T-cell (primary cell): ENCODE measurements at places on chromosomes 13 and 19.

GRCh38 chr13:99948411-99948810 is 23.2 kb downstream of the ZIC5 start:
- DNase-seq, result no peak

DNA sequence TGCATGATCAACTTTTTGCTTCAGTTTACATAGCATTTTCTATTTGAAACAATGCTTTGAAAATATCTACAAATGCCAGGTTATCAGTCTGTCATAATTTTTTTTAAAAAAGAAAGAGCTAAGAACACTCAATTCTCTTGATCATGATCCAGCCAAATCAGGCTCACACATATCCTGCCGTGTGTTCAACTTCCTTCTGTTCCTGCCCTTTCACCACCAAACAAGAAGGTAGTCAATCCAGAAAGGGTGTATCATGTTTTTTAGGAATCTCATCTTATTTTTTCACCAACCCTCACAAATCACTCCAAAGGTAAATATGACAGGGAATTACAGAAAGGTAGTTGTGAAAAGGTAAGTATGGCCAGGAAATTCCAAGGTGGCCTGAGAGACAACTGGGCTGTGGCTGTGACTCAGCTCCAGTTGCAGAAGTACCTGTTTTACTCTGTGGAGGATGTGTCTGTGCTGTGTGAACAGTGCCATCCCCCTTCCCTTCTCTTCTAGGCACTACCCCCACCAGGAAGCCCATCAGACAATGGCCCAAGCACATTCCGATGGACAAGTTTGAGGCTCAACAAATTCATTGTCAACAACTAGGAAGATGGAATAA is 138.8 kb upstream of the GJB6 start:
- DNase-seq, result no peak

- DNase-seq, result no peak
Observed at GRCh38 chr19:18401580-18402112, 4.2 kb upstream of the LRRC25 start.

GRCh38 chr19:37845932-37846331 is 60.5 kb downstream of the WDR87 start:
- DNase-seq, result no peak

DNA sequence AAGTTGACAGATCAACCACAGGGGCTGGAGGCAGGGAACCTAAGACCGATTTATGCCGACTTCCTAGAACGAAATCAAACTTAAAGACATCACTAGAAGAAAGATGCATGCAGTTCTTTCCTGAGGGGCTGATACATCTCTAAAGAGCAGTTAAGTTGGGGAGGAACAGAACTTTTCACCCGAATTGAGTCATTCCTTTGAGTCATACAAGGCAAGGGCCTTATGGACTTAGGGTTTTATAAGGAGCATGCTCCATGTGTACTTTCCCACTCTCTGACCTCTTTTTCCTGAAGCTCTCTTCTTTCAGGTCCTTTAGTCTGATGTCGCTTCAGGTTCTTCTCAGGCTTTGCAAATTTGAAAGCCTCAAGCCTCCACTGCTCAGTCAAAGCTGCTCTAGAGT is 7.9 kb upstream of the FBXL3 start:
- DNase-seq, result no peak

DNA sequence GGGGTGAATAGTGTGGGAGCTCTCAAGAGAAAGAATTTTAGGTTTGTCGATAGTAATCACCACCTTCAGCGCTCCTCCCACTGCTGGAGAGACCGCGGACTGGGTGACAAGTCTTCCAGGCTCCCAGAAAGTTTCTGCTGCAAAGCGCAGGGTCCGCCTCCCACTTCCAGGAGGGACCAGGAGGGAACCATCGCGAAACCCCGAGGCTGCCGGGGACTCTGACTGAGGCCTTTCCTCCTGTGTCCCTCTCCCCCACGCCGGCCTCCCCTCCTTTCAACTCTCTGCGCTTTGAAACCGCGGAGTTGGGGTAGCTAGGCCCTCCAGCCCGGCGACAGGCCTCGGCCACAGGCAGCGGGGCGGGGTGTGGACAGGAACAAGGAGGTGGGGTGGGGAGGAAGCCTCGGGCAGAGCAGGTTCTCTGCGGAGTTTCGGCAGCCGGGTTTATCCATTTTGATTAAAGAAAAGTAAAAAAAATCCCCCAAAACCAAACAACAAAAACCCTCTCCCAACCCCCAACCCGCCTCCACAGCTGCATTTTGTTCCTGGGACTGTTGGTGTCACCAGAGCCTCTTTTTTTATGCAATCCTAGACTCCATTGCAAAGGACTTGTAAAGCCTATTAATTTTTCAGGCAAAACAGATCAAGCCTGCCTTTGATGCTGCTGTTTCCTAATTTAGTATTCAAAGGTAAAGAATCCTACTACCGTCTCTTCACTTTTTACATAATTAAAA is 157.2 kb downstream of the TM9SF2 start:
- peak; percentile 46 for DNase-seq
